ENCODE measurements at places on chromosomes 6 and 20.

GRCh38 chr6:130624046-130624445 is 203.2 kb upstream of the SMLR1 start:
- no peak for DNase-seq

DNA sequence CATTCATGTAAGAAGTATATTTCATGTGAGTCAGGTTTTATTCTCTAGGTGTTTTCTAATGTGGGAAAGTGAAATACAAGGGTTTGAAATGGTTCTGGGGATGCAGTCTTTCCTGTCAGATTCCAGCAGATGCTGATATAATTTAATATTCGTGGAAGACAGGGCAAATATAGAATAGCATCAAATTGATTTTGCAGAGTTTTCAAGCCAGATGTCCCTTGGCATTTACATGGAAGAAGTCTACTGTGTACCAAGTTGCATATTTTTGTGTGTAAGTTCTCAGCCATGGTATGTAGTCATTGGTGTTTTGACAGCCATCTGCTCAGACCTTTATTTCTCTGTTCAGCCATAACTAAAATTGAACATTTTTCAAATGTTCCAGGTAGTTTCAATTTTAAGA is 143.7 kb downstream of the LAMA2 start:
- no peak for DNase-seq

DNA sequence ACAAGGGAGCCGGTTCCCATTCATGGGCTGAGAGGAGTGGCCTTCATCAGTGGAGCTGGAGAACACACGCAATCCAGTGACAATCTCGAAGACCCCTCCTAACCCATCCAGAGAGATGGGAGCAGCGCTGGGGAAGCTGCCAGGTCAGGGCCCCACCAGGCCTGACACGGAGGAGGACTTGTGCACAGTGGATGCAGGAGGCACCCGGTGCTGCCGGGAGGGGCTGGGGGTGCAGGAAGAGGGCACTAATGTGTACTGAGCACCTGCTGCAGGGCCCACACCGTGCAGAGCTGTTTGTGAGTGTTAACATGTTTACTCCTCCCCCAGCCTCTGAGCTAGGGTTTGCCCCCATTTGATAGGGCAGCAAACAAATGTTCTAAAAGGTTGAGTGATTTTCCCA is 43.8 kb upstream of the GPR6 start:
- no peak for DNase-seq

DNA sequence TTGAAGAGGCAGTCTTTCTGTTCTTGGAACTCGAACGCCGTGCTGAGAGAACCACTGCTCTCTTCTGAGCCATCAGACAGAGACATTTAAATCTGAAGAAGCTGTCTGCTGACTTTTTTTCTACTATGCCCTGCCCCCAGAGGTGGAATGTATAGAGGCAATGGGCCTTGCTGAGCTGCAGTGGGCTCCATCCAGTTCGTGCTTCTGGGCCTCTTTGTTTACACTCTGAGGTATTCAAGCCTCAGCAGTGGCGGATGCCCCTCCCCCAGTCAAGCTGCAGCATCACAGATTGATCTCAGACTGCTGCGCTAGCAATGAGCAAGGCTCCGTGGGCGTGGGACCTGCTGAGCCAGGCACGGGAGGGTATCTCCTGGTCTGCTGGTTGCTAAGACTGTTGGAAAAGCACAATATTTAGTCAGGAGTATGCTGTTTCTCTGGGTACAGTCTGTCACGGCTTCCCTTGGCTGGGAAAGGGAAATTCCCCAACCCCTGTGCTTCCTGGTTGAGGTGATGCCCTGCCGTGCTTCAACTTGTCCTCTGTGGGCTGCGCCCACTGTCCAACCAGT is 526.8 kb downstream of the CD109 start:
- DNase-seq, result no peak

DNA sequence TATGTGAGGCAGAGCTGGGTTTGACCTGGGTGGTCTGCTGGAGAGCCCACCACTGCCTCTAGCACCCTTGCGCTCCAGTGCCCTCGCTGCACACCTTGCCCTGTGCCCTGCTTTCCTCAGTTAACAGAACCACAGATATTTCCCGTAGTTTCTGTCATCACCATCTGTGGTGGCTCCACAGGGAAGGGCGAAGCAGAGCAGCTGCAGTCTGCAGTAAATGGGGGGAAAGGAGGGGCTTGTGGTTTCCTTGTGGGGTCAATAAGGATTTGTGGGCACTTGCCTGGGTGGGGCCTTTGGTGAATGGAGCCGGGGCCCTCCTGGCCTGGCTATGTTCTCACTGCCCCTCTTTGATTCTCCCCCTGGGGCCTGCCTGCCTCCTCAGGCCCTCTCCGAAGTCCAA is 21.2 kb upstream of the CCDC167 start:
- DNase-seq, result no peak

GRCh38 chr6:18491308-18492045 is 104.3 kb downstream of the RNF144B start:
- no peak for DNase-seq

- DNase-seq, result peak; percentile 42
These were observed at the start of gene CD40 for GRCh38 chr20:46117704-46118467. TSS of gene CD40 (plus strand) at chr20:46118314. CDS start at chr20:46118344, 30 bp downstream.

DNA sequence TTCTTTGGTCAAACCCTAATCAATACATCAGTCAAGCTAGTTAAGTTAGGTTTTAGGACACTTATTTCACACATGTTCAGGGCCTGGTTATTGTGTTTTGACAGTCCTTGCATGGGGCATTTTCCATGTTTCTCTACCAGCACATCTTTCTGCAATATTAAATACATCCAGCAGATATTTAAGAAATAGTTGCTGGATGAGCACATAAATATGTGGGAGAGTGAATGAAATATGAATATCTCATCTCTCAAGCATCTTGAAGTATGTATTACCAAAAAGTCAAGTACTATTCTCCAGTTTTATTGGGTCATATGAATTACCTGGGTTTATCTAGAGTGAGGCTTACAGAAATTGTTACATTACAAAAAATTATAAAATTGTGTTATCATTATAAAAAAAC is 621.9 kb upstream of the GJE1 start:
- no peak for DNase-seq

- DNase-seq, result no peak
These were observed 465.2 kb downstream of the MAFB start for GRCh38 chr20:40223810-40224209.

DNA sequence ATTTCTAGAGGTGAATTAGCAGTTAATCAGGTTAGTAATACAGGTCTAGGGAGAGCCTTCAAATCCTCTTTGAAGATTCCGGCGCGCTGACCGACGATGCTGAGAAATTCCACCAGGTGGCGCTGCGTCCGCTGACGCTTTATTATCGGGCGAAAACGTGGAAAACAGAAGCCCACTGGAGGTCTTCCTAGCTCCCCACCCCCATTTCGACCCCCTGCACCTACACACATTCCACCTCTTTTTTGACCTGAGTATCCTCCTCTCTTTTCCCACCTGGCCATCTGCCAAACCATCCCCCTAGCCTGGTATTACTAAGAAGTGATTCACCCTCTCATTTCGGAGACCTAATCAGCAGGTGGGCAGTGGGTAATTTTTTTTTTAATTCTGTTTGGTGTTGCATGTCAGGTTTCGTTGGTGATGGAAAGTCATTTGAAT is 65.4 kb upstream of the RIN2 start:
- DNase-seq, result peak; percentile 21

- DNase-seq, result no peak
These were observed 7.6 kb upstream of the ADIG start for GRCh38 chr20:38573413-38573812.

DNA sequence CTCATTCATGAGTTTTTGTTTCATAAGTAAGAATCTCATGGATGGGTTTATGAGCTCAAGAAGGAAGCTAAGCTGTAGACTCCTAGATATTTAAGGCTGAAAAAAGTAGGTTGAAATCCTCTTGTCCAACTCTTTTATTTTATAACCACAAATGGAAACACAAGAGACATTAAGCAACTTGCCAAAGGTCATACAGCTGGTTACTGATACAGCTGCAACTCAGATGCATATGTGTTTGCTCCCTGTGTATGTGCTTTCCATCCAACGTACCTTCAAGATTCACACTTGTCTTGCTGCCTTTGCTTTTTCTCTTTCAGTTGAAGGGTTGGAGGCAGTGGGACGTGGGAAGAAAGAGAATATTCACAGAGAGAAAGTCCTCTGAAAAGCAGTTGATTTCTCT is 153.5 kb upstream of the STMND1 start:
- no peak for DNase-seq

- no peak for DNase-seq
These were observed 300.0 kb upstream of the MAN1A1 start for GRCh38 chr6:119649531-119649930.

- DNase-seq, result no peak
These were observed 8.8 kb upstream of the CD93 start for GRCh38 chr20:23094927-23095326.

- DNase-seq, result no peak
These were observed 12.9 kb upstream of the NT5E start for GRCh38 chr6:85436939-85437495.

DNA sequence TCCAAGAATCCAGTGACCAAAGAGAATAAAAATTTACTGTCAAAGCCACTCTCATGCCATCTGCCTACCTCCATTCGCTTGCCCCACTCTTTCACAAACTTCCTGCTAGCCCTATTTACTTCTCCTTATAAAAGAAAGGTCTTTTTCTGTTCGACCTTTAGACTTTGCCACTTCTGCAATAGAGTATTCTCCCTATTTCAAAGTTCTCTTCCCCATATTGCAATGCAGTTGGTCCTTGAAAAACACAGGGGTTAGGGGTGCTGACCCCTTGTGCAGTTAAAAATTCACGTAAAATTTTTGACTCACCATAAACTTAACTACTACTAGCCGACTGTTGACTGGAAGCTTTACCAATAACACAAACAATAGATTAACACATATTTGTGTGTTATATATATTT is 15.0 kb downstream of the CCN2 start:
- no peak for DNase-seq

DNA sequence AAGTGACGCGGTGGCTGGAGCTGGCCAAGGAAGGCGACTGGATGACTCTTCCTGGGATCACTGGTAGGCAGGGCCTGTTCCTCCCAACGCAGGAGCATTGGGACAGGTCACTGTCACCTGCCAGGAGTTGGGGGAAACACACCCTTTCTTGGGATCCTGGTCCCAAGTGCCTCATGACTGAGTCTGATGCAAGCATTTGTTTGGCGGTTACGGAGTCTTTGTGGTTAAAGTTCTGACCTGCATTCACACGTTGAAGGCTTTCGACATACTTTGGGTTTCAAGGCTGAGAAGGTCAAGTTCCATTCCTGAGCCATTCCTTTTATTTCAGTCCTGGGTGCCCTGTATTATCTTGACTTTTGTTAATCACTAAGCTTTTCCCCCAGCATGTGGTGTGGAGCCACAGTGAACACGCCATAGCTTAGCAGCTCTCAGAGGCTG is 6.0 kb downstream of the PNLDC1 start:
- DNase-seq, result no peak

GRCh38 chr6:103193413-103193812 is 1666.3 kb downstream of the HACE1 start:
- no peak for DNase-seq

GRCh38 chr6:115570331-115570730 is 490.4 kb downstream of the FRK start:
- no peak for DNase-seq

DNA sequence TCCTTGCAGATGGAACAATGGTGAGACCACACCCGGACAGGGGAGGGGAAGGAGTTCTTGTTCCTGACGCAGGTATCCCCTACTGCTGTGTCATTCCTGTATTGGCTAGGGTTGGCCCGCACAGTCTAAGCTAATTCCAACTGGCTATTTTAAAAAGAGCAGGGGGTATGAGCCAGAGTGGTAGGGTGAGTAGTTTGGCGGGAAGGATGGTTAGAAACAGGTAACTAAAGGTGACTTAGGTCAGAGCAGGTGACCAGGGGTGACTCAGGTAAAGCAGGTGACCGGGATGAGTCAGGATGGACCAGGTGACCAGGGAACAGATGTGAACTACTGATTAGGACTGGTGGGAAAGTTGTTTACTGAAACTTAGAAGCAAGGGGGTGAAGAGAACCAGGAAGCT is 58.0 kb downstream of the ZNF292 start:
- DNase-seq, result no peak

- no peak for DNase-seq
These were observed 67.3 kb downstream of the ISM1 start for GRCh38 chr20:13288357-13288756.

GRCh38 chr6:121733234-121733633 is 297.8 kb downstream of the GJA1 start:
- no peak for DNase-seq

GRCh38 chr6:149840345-149841075 is 23.6 kb downstream of the LRP11 start:
- DNase-seq, result no peak

DNA sequence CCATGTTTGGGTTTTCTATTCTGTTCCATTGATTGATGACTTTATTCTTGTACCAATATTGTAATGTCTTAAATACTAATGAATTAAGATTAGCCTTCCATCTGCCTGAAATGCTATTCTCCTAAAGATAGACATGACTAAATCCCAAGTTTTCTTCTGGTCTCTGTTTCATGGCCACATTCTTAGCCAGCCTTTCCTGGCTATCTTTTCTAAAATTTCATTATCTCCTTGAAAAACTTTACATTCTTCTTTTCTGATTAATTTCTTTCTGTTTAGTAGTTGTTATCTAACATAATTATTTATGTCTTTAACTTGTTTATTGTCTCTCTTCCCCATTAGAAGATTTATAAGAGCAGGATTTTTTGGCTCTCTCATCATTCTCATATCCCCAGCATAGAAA is 4.4 kb upstream of the PRIM2 start:
- DNase-seq, result no peak

DNA sequence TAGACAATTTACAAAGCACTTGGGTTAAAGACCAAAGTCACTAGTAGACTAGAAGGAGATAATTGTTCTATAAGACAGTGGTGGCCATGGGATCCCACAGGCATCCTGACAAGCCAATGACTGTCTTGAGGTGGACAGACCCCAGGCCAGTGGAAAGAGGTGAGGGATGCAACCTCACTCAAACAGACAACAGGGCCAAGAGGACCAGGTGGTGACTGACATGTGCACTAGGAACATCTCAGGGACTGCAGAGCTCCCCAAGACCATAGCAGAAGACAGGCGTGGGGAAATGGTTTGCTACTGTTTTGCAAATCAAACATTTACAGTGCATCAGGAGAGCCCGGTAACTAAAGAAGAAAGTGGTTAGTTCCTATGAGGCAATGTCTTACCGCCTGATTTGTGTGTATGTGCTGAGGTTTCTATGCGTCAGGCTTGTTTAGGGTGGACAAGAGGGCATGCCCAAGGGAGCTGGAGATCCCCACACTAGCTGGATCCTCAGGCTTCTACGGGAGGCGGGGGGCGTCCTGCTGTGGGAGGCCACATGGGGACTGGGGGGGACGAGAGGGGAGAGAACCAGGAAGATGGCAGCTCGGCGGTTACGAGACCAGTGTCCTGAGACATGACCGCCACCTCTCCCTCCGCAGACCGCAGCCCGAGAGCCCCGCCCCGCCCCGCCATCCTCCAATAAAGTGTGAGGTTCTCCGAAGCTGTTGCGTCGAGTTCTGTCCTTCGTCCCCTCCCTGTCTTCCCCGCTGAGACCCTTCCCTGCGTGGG is 623 bp upstream of the MRPS26 start:
- DNase-seq, result peak; percentile 19

GRCh38 chr6:113495521-113495920 is 361.6 kb upstream of the MARCKS start:
- DNase-seq, result no peak

- no peak for DNase-seq
These were observed 11.3 kb downstream of the PTPN1 start for GRCh38 chr20:50521221-50522052.
